Activated CD8-positive, alpha-beta memory T cell treated with anti-CD3 and anti-CD28 coated beads, Interleukin-2, amount 10 ng/mL, durations not matched to agents 7 days and 5 days (primary cell): ENCODE measurements at places on chromosomes 5 and 9. TPM values are rescaled to one million over a fixed set of nuclear protein-coding genes. Genes with fewer than 3 reads are reported as not detected.

Gene GABRA1
- not detected for total RNA-seq

Gene OMD
- not detected for total RNA-seq

Gene SLC25A2
- 1.1 TPM for total RNA-seq

Gene CMYA5
- 0.12 TPM for total RNA-seq

Gene SHROOM1
- 11.5 TPM for total RNA-seq

Gene PCDHB14
- not detected for total RNA-seq

Gene SLC34A3
- total RNA-seq = not detected

Gene LCN10
- total RNA-seq = 0.68 TPM

Gene WNT8A
- total RNA-seq = not detected

Gene SLCO6A1
- not detected for total RNA-seq

Gene CKMT2
- total RNA-seq = not detected

Gene CCNI2
- total RNA-seq = 16.7 TPM

Gene JAKMIP2
- 6.1 TPM for total RNA-seq

Gene OLFML2A
- total RNA-seq = not detected

Gene ASPN
- not detected for total RNA-seq

Gene UBE2R2
- total RNA-seq = 30.8 TPM

Gene OGN
- total RNA-seq = not detected

Gene SPINK6
- not detected for total RNA-seq

Gene CATSPER3
- total RNA-seq = 0.82 TPM
